ENCODE measurements at places on chromosomes 5 and 9. TPM values are rescaled to one million over a fixed set of nuclear protein-coding genes. Genes with fewer than 3 reads are reported as not detected.

- DNase-seq: no peak
These were observed 94.9 kb upstream of the SLC27A6 start for GRCh38 chr5:128870373-128870772.

The PCDHGA4 gene
- total RNA-seq: 2.1 TPM

GRCh38 chr5:122301016-122301415 lies 11.0 kb upstream of the SNCAIP start:
- DNase-seq: no peak

DNA sequence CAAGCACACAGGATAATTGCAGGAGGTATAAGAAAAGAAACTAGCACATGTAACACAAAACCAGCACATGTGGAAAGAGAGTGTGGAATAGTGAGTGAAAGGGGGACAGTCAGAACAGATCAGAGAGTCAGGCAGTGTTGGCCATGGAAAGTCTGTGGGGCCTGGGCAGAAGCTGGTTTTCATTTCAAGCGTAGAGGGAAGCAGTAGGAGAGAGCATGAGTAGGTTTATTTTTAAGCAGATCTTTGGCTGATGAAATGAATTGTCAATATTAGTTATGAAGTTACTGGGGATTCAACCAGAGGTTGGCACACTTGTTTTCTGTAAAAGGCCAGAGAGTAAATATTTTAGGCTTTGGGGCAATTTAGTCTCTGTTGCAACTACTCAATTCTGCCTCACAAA lies 283.1 kb downstream of the SMARCA2 start:
- no peak for DNase-seq

The RACK1 gene
- total RNA-seq: 2,704 TPM

Measured in renal cortical epithelial cell (primary cell).